ENCODE measurements at places on chromosomes 7 and 10.

DNA sequence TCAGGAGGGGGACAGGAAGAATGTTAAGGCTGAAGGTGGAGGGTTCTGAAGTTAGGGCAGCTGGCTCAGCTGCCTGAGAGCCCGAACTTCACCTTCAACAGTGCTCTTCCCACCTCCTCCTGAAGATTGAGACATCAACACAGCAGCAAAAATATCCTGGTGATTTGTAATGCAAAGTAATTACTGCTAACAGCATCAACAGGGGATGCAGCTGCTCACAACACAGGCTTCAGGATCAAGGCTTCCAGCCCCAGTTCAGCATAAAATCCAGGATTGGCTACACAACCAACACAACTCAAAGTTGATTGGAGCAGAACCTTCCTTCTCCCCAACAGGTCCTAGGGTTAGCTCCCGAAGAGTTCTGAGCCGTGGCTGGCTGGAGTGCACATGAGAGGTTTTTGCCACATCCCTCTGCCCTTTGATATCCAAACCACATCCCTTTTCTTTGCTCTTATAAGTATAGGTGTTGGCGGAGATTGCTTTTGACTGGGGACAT lies 242.4 kb downstream of the KIAA1217 start:
- peak; percentile 69 for DNase-seq

DNA sequence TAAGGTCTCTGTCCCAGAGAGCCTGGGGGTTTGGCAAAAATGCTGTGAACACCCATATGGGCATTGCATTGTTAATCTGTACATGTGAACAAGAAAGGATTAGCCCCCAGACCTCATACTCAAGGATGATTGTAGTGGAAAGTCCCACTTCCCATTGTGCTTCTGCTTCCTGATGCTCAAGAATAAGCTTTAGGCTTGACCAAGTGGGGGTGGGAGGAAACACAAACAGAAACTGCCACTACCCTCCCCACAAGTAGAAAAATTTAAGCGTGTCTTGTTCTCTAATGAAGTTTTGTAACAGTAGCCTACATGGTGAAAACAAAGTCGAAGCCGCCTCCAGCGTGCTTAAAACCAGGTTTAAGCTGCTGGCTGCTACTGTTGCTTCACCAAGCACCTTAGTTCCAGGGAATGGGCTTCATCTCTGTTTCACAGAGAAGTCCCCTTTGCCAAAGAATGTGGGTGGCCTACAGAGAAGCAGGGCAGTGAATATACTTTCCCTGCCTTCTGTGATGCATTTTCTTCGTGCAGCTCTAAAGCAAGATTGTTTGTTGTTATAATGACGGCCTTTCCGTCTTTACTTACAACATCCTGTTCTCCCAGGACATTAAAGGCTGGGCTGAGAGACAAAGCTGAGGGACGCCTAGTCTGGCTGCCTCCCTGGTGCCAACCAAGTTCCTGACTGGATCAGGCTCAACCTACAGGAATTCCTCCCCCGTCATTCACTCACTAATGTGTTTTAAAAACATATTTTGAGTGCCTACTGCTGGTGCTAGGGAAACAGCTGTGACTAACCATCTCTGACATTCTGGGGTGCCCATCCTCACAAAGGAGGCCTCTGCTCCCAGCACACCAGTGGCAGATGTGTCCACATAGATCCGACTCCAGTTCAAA lies 32.1 kb upstream of the CCSER2 start:
- no peak for DNase-seq

DNA sequence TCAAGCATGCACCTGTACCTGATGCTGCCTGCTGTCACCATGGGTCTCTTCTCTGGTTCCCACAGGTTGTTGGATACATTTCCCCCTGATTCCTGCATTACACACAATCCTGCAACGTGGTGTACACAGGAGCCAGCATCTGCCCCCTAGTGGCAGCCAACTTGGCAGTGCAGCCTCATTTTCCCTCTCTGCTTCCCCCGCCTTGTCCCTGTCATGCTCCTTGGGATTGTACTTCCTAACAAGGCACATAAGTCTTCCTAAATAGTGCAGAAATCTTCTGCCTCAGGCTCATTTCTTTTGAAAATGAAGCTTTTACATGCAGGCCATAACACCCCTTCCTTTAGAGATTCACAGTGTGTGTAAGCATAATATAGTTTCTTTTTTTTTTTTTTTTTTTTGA lies 387.5 kb downstream of the CCSER2 start:
- peak; percentile 36 for DNase-seq

DNA sequence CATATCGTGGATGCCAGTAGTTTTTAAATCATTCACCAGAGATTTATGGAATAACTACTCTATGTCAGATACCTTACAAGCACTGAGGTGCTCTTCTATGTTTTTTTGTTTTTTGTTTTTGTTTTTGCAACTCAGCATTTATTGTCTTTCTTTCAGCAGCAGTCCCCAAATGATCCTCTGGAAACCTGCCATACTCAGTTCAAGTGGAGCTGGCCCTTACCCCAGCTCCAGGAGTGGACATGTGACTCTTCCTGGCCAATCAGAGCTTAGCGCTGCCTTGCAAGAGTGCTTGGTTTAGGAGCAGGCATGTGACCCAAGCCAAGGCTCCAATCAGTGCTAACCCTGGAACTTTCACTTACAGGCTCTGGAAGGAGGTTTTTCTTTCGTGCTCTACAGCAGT lies 356.6 kb upstream of the ZMIZ1 start:
- no peak for DNase-seq

DNA sequence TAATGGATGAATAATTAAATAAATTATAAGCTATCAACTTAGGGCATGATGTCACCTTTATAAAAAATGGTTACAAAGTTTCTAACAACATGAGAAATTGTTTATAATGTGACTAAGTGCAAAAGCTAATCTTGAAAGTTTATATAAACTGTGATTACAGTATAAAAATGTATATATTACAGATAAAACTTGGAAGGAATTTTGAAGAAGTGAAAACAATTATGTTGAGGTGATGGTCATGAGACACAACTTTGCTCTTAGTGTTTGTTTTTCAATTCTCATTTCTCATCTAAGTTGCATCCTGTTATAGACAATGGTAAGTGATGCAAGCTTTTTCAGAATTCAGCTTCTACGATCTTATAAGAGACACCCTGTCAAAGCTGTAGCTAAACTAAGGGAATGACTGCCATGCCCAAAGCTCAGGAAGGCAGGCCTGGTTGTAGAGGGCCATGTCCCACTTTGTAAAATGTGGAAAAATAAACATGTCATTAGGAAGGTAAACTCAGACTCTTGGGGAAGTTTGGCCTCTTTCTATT lies 23.9 kb downstream of the MACC1 start:
- no peak for DNase-seq

- no peak for DNase-seq
Measured at GRCh38 chr10:91975438-91975837, 51.9 kb downstream of the BTAF1 start.

- DNase-seq = no peak
Measured at GRCh38 chr7:100118388-100119071, 628 bp downstream of the TAF6 start.

GRCh38 chr7:1725199-1725690 lies 55.2 kb downstream of the ELFN1 start:
- peak; percentile 30 for DNase-seq

GRCh38 chr10:114393482-114393881 lies 10.8 kb downstream of the AFAP1L2 start:
- DNase-seq = no peak

DNA sequence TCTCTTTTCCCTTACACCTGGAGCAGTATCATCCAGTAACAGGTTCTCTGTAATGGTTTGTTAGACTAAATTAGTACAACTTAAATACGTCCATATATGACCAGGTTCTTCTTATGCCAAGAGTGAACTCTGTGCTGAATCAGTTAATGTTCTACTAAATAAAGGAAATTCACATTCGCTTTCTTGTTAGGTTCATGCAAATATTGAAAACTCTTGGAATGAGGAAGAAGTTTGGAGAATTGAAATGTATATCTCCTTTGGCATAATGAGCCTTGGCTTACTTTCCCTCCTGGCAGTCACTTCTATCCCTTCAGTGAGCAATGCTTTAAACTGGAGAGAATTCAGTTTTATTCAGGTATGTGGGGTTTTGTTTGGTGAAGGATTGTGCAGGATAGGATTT lies 15.3 kb upstream of the CFAP69 start:
- DNase-seq = no peak

DNA sequence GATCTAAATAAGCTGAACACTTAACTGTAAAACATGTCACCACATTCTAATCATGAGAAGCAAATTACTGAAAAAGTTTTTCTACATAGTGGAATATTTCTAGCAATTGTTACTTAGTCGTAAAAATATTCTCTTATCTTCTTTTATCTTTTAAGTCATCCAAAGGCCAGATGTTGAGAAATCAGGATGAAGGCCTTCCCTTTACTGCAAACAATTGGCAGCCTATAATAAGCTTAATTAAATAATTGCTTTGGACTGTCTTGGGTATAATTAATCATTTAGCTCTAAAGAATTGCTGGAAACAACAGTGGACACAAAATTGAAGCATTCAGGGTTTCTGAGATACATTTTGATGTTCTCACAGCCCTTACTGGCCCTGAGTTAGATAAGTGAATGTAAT lies 226.5 kb downstream of the FANK1 start:
- no peak for DNase-seq

- DNase-seq = peak; percentile 12
Measured at GRCh38 chr7:6436385-6436685, 11.4 kb downstream of the DAGLB start.

GRCh38 chr10:89566992-89567391 lies 31.6 kb upstream of the SLC16A12 start:
- DNase-seq = no peak

GRCh38 chr7:64802699-64803098 lies 8.5 kb downstream of the ZNF138 start:
- no peak for DNase-seq

GRCh38 chr10:132155723-132156381 lies 30.9 kb upstream of the DPYSL4 start:
- no peak for DNase-seq

DNA sequence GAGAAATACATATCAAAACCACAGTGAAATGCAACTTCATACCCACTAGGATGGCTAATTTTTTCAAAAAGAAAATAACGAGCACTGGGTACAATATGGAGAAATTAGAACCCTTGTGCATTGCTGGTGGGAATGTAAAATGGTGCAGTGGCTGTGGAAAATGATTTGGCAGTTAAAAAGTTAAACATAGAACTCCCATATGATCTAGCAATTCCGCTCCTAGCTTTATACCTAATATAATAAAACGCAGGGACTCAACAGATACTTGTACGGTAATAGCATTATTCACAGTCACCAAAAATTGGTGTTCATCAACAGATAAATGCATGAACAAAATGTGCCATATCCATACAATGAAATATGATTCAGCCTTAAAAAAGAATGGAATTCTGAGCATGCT lies 58.8 kb upstream of the PLPP4 start:
- no peak for DNase-seq

DNA sequence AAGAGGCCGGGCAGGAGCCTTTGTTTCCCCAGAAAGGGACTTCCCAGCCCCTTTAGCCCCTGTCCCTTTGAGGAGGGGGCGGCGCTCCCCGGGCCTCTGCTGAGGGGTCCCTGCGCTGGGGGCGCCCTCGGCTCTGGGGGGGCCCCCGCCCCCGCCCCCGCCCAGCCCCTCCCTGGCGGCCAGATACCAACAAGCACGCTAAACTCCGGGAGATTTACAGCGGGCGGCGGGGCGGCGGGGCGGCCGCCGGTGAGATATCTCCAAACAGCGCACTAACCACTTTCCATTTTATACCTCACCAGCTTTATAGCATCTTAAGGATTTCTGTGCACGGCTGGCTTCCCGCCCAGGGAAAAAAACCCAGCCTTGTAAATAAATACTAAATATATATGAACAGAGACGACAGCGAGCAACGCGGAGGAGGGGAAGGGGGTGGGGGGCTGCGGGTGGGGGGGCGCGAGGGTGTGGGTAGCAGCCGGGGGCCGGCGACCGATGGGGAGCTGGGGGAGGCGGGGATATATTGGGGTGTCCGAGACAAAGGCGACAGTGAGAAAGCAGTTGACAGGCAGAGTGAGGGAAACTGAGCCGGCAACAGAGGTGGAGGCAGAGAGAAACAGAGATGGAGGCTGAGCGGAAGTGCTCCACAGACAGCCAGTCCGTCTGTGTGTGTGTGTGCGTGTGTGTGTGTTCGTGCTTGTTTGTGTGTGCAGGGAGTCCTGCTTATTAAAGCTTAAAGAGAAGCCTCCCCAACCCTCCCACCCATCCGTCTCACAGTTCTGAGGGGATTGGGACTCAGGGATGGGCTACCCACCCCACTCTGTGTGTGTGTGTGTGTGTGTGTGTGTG lies 85.8 kb downstream of the HIF1AN start:
- DNase-seq = no peak

DNA sequence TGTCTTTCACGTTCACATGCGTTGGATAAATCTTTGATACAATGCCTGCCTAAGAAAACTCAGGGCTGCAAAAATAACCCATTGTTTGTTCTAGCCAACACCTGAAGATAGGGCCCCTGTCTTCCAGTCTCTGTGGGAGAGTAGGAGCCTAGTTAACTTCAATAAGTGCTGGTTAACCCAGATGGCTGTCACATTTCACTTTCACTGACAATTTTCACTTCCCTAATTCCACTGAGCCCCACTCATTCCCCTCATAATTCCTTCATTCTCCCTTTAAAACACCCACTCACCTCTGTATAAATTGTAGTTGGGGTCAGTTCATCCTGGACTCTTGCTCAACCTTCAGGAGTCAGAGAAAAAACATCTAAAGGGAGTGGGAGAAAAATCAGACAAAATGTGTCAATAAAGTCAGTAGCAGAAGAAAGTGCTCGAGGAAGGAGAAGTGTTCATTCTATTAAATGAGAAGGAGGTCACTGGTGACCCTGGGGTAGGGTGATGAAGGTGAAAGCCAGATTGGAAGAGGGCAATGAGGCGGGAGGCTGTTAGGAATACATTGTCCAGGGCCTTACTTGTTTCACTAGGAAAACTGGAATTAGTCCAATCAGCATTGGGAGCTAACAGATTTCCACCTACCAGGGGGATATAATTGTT lies 51.2 kb upstream of the ABI1 start:
- DNase-seq = no peak

DNA sequence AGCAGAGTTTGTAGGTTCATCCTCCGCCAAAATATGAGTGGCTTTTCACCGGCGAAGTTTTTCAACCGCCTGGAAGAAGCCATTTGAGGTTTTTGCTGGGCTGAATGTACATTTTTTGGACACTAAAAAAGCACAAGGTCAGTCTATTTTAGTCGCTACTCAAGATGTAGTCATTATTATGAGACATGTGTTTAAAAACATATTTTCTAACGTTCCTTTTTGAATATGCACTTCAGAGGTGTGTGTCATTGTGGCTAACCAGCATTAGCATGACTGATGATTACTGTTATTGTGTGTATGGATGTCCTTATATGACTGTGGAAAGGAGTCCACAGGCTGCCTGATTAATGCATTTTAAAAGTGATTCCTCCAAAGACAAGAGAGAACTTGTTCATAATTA lies 605.4 kb downstream of the INHBA start:
- no peak for DNase-seq

DNA sequence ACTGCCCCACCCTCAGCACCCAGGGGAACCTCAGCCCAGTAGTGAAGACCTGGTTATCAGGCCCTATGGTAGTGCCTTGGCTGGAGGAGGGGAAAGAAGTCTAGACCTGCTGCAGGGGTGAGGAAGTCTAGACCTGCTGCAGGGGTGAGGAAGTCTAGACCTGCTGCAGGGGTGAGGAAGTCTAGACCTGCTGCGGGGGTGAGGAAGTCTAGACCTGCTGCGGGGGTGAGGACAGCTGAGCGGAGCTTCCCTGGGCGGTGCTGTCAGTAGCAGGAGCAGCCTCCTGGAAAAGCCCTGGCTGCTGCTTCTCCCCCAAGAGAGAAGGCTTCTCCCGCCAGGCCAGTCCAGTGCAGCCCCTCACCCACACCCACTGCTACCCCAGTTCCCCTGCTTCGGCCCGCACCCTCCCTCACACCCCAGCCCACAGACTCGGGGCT lies 6.3 kb downstream of the NOS3 start:
- DNase-seq = no peak
